ENCODE measurements at places on chromosomes 13 and 19. TPM values are rescaled to one million over a fixed set of nuclear protein-coding genes. Genes with fewer than 3 reads are reported as not detected.

The PSG2 gene
- total RNA-seq, result not detected

The MEIS3 gene
- not detected for total RNA-seq

The ZNF724 gene
- total RNA-seq, result 13.6 TPM

The GJB2 gene
- total RNA-seq, result 0.20 TPM

The SMIM44 gene
- total RNA-seq, result not detected

The KIR2DL4 gene
- total RNA-seq, result not detected

GRCh38 chr13:72536714-72537394, 190.6 kb downstream of the MZT1 start:
- H3K4me1 ChIP-seq, result no peaks in the 10 kb centered on the region
- no peak overlapping the region for H3K4me3 ChIP-seq
- no peak overlapping the region for H3K27ac ChIP-seq
- DNase-seq, result no peak
- H3K36me3 ChIP-seq, result no peaks in the 10 kb centered on the region

- peak overlapping the region; percentile 62 for H3K4me3 ChIP-seq
- H3K36me3 ChIP-seq, result peaks cover 44% of the 10 kb centered on the region
- DNase-seq, result no peak
- H3K27ac ChIP-seq, result peak overlapping the region; percentile 5
- no peaks in the 10 kb centered on the region for H3K27me3 ChIP-seq
These were observed 9.6 kb downstream of the CARD8 start for GRCh38 chr19:48246101-48246500.

DNA sequence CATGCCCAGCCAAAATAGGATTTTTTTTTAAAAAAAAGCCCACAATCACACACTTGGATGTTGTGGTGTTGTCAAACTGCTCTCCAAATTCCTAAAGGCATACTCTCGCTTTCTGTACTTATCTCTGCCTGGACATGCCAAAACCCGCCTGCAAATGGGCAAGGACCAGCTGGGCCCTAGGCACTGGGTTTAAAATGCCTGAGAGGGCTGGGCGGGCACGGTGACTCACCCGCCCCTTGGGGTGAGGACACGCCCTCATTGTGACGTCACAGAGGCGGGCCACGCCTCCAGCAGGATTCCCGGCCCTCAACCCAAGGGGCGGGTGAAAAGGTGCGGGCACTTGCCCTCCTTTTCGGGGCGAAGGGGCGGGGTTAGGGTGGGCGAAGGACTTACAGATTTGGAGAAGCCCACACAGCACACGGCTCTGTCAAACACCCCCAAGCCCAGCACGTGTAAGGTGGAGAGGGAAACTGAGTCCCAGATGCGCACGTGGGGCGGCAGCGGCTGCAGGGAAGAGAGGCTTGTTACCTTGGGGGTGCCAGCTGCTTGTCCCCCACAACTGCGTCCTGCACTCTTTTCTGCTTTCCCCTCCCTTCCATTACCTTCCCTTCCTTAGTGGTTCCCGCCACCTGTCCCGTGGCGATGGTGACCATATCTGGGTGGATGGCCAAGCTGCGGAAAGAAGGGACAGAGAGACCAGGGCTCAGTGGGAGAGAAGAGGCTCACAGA, 6.6 kb downstream of the EML2 start:
- no peak overlapping the region for H3K4me3 ChIP-seq
- H3K4me1 ChIP-seq, result peaks cover 8% of the 10 kb centered on the region
- no peaks in the 10 kb centered on the region for H3K27me3 ChIP-seq
- peaks cover 10% of the 10 kb centered on the region for H3K36me3 ChIP-seq
- DNase-seq, result no peak

DNA sequence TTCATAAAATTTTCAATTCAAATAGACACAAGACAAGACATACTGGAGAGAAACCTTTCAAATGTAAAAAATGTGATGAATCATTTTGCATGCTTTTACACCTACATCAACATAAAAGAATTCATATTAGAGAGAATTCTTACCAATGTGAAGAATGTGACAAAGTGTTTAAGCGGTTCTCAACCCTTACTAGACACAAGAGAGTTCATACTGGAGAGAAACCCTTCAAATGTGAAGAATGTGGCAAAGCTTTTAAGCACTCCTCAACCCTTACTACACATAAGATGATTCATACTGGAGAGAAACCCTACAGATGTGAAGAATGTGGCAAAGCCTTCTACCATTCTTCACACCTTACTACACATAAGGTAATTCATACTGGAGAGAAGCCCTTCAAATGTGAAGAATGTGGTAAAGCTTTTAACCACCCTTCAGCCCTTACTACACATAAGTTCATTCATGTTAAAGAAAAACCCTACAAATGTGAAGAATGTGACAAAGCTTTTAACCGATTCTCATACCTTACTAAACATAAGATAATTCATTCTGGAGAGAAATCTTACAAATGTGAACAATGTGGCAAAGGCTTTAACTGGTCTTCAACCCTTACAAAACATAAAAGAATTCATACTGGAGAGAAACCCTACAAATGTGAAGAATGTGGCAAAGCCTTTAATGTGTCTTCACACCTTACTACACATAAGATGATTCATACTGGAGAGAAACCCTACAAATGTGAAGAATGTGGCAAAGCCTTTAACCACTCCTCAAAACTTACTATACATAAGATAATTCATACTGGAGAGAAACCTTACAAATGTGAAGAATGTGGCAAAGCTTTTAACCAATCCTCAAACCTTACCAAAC, 24.6 kb upstream of the ZNF431 start:
- no peaks in the 10 kb centered on the region for H3K27me3 ChIP-seq
- no peak overlapping the region for H3K4me3 ChIP-seq
- H3K4me1 ChIP-seq, result no peaks in the 10 kb centered on the region
- DNase-seq, result no peak
- H3K27ac ChIP-seq, result no peak overlapping the region

- no peak for DNase-seq
- H3K27me3 ChIP-seq, result no peaks in the 10 kb centered on the region
- no peak overlapping the region for H3K4me3 ChIP-seq
- no peak overlapping the region for H3K27ac ChIP-seq
- H3K36me3 ChIP-seq, result no peaks in the 10 kb centered on the region
- no peaks in the 10 kb centered on the region for H3K4me1 ChIP-seq
These were observed 291.8 kb downstream of the TSHZ3 start for GRCh38 chr19:31057476-31057875.

GRCh38 chr13:104021806-104022397, 955.7 kb upstream of the SLC10A2 start:
- no peaks in the 10 kb centered on the region for H3K36me3 ChIP-seq
- no peak overlapping the region for H3K4me3 ChIP-seq
- no peaks in the 10 kb centered on the region for H3K4me1 ChIP-seq
- no peak overlapping the region for H3K27ac ChIP-seq
- DNase-seq, result no peak

DNA sequence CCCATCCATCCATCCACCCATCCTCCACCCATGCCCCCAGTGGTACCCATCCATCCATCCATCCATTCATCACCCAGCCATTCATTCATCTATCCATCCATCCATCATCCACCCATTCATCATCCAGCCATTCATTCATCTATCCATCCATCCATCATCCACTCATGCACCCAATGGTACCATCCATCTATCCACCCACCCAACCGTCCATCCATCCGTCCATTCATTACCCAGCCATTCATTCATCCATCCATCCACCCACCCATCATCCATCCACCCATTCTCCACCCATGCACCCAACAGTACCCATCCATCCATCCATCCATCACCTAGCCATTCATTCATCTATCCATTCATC, 5.3 kb downstream of the PLPPR3 start:
- H3K4me1 ChIP-seq, result no peaks in the 10 kb centered on the region
- peaks cover 6% of the 10 kb centered on the region for H3K27me3 ChIP-seq
- H3K27ac ChIP-seq, result no peak overlapping the region
- peaks cover 22% of the 10 kb centered on the region for H3K36me3 ChIP-seq
- no peak overlapping the region for H3K4me3 ChIP-seq

DNA sequence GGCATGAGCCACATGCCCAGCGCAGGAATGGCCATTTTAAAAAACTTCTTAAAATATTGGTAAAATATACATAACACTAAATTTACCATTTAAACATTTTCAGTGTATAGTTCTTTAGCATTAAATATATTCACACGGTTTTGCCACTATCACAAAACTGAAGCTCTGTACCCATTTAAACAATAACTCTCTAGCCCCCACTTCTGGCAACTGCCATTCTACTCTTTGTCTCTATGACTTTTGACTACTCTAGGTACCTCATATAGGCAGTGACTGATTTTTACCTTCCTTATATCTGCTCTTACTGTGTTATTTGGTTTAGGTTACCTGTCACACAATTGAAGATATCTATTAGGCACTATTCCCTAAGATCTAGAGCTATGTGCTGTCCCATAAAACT, 2.3 kb upstream of the KBTBD7 start:
- no peaks in the 10 kb centered on the region for H3K27me3 ChIP-seq
- H3K36me3 ChIP-seq, result peaks cover 20% of the 10 kb centered on the region

DNA sequence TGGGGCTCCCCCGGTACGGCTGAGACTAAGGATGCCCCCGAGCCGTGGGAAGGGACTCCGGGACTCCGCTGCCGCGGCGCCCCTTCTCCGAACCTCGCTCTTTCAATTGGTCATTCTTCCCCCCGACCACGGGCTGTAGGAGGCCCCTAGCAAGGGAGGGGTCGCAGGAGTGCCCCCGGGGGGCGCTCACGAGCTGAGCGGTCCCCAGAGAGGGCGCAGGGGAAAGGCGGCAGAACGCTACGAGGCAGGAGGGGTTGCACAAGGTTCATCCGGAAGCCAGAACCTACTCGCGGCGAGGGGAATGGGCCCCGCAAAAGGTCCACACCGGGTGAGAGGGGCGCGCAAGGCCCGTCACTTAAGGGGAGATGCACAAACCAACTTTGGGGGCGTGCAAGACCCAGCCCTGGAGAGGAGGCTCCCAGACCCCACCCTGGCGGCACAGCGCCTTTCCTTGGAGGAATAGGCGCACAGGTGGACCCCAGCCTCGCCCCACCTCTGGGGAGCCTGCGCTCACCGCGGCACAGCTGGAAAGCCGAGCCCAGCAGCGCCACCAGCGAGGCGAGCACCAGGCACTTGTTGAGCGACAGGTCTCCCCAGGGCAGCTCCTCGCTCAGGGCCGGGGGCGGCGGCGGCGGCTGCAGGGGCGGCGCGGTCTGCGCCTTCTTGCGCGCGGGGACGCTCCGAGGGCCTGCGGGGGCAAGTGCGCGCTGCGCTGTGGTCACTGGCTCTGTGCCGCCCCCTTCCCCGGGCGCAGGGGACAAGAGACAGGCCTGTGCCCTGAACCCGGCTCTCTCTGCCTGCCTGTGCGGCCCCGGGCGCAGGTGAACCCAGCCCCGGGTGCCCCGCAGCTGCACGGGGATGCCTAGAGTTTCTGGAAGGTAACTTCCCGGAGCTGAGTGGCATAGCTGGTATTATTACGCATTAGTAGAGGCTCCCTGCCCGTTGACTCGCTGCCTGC, 2.8 kb downstream of the JSRP1 start:
- H3K36me3 ChIP-seq, result no peaks in the 10 kb centered on the region
- peak overlapping the region; percentile 58 for H3K4me3 ChIP-seq
- peak; percentile 67 for DNase-seq
- no peak overlapping the region for H3K27ac ChIP-seq
- H3K4me1 ChIP-seq, result peaks cover 10% of the 10 kb centered on the region

DNA sequence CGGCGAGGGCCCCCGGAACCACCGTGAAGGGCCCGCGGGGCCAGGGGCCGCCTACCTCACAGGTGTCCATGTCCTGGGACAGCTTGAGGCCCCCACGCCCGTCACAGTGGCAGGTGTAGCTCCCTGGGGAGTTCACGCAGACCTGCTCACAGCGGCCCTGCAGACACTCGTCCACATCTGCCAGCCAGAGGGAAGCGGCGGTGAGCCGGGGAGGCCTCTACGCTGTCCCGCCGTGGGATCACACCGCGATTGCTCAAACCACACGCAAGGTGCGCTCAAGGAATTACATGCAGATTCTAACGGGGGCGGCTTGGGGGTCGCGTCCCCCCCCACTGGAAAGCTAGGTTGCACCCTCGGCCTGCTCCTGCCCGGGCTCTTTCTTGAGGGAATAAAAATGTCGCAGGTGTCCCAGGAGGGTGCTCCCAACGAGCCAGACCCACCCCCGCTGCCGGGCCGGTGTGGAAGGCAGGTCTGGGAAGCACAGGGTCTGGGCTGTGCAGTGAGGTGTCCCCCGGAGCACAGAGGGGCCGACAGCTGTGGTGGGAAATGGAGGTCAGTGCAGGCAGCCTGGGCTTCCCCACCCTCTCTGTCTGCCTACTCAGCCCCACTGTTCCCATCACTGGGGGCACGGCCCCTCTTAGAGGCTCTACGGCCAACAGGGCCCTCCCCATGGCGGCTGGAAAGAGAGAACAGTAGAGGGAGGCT, 29.2 kb downstream of the GAS6 start:
- H3K27ac ChIP-seq, result no peak overlapping the region
- no peak for DNase-seq
- H3K4me1 ChIP-seq, result peaks cover 6% of the 10 kb centered on the region
- no peaks in the 10 kb centered on the region for H3K36me3 ChIP-seq

DNA sequence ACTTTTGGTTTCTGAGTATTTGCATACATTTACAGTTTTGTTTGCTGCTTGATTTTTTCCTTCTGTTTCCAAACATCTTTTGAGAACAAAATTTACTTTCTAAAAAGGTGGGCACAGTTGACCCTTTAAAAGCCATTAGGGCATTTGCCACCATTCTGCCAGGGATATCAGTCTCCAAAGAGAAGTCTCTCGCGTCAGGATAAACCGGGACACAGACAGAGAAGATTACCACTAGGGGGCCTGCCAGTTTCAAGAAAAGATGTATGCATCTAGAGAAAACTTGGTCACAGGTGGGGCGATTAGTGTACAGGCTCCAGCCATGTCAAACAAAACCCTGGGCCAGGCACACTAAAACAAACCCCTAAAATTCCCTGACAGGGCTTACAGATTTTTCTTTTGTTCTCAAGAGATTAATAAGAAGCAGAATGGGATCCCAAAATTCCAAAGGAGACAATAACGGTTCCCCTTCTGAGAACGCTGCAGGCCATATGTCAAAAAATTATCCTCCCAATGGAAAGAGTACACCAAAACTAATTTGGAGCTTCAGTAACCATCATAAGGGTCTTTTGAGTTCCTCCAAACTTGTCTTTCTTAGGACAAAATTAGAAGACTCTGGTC, 10.7 kb upstream of the PABPC3 start:
- H3K4me3 ChIP-seq, result no peak overlapping the region
- peaks cover 20% of the 10 kb centered on the region for H3K27me3 ChIP-seq
- DNase-seq, result no peak
- H3K36me3 ChIP-seq, result no peaks in the 10 kb centered on the region
- no peaks in the 10 kb centered on the region for H3K4me1 ChIP-seq

DNA sequence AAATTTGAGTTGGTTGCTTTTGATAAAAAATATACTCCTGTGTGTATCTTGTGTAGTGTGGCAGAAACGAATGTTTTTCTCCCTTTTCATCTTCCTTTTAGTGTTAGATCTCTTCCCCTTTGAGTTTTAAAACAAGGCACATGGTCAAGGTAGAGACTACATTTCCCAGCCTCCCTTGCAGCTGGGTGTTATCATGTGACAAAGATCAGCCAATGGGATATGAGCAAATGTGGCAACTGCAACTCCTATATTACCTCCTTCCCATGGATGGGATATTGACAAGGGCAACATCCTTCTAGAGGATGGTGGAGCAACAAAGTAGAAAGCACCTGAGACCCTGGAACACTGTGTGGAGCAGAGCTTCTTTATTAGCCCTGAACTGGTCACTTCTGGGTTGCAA, 42.4 kb downstream of the ADGRE3 start:
- no peak overlapping the region for H3K27ac ChIP-seq
- no peaks in the 10 kb centered on the region for H3K36me3 ChIP-seq
- no peaks in the 10 kb centered on the region for H3K4me1 ChIP-seq
- H3K4me3 ChIP-seq, result no peak overlapping the region
- DNase-seq, result no peak
- H3K27me3 ChIP-seq, result no peaks in the 10 kb centered on the region

All from activated naive CD8-positive, alpha-beta T cell treated with anti-CD3 and anti-CD28 coated beads, Interleukin-2, amount 10 ng/mL, durations not matched to agents 7 days and 5 days (primary cell).